Activated T-helper 1 cell treated with Interleukin-2 at 50 U/mL for 16 hours (primary cell): ENCODE measurements at places on chromosomes 3 and 15.

- DNase-seq = no peak
Measured at GRCh38 chr3:56291953-56292352, 176.3 kb downstream of the ERC2 start.

DNA sequence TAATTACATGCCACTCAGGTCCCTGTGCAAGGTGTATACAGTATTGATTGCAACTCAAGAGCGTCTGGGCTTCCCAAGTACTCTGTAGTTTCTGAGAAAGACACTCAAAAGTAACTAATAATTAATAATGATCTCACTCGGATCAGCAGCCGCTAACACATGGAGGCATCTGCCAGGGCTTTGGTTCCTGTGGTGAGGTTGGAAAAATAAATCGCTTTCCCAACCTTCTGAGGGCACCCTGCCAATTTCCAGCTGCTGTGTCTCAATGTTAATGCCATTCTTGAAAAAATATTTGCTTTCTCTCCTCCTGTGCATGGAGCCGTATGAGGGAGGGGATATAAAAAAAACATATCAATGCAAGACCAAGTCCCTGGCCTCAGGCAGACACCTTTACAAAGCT, 116.5 kb upstream of the SLC2A2 start:
- DNase-seq = no peak

DNA sequence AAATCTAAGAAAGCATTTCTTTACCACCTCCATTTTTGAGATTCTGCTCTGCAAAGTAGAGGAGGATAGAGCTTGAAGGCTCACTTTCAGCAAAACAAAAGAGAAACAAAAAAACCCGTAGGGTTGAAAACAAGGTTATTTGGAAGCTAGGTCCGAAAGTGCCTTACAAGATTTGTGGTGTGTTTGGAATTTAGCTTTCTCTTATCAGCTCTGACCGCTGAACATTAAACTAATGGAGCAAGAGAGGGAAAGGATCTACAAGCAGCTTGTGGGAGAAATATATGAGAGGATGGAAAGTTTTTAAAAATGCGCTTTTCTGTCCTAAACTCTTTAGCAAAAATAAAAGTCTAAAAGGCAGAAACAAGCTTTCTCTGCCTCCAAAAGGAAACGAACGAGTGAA, 545.5 kb downstream of the NTRK3 start:
- DNase-seq = no peak

DNA sequence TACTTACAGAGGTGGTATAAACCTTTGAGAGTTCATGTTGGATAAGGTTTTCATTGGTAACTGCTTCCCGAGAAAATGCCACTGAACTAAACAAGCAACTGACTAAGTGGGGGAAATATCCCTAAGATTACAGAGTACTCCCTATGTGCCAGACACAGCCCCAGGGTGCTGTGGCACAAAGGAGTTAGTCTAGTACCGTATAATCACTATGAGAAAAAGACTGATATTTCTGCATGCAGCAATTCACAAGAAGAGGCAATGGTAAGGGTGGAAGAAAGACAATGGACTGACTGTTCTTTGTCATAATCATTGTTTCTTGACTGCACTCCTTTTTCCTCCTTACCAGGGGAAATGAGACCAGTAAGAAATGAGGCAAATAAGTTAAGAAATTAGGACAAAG, 20.0 kb upstream of the SLC25A26 start:
- DNase-seq = no peak

GRCh38 chr3:191901741-191902140, 440.8 kb downstream of the PYDC2 start:
- no peak for DNase-seq

DNA sequence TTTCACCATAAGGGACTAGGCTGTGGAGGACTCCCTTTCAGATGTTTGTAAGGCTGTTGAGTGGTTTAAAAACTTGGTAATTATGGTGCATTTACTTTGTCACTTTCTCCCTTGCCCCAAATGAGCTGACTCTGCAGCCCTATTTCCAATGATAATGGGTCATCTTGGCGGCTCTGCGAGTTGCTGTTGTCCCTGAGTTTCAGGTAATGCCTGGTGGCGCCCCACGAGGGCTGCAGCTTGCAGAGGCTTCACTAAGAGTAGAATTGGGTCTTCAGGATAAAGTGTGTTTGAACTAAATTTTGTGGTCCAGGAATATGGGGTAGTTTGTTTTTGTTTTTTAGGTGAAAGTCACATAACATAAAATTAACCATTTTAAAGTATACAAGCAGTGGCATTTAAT, 450.1 kb upstream of the CFAP20DC start:
- DNase-seq = no peak

DNA sequence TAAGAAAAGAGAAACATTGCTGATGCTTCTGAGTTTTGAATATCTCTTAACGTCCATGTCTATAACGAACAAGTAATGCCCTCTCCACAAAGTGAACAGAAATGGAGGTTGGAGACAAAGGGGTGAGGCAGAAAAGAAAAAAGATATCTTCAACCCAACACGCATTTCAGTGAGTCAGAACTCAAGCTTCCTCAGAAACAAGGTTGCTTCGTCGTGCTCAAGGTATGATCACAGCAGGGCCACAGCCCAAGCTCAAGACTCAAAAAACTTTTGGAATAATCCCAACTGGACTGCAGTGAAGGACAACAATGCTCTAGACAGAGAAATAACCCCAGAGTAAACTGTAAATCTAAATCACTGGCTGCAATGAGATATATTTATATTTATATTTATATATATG, 18.9 kb downstream of the WNT5A start:
- DNase-seq = no peak

DNA sequence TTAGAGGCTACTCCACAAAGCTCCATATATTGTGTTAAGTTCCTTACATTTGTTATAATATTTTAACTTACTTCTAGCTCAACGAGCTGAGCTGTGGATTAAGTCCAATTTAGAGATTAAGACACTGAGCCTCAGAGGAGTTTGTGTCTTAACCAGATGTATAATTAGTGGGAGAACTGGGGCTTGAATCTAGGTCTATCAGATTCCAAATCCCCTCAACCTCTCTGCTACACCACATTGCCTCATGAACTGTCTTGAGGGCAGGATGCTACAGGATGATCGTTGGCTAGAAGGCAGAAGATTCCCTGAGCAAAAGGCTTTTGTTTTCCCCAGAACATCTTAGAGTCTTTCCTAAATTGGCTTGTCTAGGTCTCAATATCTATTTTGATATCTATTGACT, 890.8 kb downstream of the NAALADL2 start:
- DNase-seq = no peak

DNA sequence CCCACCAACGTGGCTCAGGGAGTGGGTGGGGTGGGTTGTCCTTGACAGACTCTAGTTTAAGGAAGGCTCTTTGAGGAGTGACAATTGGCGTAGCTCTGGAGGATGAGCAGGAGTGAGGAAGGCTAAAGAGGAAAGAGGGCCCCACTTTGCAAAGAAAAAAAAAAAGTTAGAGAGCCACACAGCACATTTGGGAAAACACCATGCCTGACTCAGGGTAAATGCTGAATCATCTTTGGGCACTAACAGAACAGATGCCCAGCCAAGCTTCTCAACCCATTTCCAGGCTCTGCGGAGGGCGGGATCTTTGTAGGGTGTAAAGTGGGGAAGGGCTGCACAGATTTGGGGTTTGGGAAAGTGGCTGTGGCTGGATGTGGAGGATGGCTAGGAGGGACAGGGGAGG, 179.1 kb upstream of the RGMA start:
- no peak for DNase-seq

GRCh38 chr3:162769564-162769963, 1273.0 kb downstream of the OTOL1 start:
- DNase-seq = no peak

DNA sequence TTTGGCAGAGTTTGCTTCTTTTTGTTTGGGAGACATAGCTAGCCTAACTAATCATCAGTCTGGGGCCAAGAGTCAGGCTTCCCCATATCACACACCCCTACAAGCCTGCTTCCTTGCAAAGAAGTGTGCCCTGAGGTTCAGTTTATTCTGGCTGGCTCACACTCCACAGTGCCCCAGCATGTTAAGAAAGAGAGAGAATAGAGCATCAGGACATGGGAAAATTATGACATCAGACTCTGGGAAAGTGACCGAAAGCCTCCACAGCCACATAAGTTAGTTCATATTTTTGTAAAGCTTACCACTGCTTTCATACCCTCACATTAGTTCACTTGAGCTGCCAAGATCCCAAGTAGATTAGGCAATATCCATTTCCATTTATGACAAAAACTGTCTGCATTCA, 63.0 kb upstream of the CFAP161 start:
- no peak for DNase-seq

DNA sequence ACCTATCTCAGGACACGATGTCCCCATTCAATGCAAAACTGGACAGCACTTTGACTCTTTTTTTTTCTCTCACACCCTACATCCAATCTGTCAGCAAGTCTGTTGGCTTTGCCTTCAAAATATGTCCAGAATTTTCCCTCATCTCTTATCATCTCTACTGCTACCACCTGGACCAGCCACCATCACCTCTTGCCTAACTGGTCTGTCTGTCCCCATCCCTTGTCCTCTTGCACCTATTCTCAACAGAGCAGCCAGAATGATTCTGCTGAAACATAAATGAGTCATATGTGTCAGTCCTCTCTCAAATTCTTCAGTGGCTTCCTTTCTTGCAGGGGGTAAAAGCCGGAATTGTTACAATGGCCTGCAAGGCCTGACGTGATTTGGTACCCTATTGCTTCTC, 105.8 kb downstream of the CYP19A1 start:
- DNase-seq = no peak

DNA sequence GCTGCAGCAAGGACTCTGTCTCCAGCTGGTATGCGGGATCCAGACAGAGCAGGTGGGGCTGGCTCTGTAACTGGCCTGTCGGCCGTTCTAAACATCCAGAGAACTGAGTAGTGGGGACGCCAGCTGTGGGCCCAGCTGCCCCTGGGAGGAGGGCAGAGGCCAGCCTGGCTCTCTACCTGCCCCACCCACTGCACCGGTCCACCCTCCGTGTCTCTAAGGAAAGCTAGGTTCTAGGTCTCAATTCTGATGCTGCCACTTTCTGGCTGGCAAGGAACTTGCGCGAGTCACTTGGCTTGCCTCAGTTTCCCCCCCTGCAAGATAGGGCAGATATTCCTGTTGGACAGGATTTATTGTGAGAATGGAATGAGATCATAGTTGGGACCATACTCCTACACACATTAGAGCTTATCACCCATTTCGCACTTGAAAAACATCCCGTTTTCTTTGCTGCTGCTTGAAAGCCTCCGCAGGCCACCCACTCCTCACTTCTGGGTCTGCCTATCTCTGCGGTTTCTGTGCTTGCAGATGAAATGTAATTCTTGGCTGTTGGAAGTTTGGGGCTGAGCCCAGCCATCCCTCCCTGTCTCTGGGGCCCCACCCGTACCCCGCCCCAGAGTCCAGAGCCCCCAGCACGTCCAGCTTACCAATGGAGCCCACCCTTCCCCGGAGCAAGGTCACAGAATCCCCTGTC, 65.8 kb downstream of the IQSEC1 start:
- no peak for DNase-seq

DNA sequence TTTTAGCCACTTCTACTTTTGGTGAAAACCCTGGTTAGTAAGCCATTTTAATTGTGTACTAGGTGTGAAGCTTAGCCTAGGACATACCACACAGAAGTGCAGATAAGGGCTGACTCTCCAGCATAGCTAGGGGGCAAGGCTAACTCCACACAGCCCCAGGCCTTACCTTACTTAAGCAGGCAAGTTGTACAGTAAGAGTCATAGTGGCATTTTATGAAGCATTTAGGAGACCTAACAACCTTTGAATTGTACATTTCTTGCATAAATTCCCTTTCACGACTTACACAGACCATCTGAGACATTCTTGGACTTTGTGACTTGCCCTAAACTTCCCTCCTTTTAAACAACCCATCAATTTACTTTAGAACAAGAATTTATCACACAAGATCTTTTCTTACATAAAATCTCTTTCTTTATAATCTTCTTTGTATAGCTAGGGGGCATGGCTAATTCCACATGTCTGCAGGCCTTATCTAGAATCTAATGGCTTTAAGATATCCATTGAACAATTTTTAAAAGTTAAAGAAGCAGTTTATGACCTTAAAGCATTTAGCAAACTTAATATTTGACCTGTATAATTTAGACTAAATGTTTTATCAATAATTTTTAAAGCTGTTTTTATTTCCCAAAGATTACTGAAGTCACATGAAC, 18.7 kb upstream of the SKIL start:
- DNase-seq = no peak

GRCh38 chr3:40299130-40299720, 10.3 kb upstream of the EIF1B start:
- no peak for DNase-seq
